Astrocyte (in vitro differentiated cells and primary cell): ENCODE measurements at places on chromosomes 16 and 17. TPM values are rescaled to one million over a fixed set of nuclear protein-coding genes. Genes with fewer than 3 reads are reported as not detected.

- no peak within 1 kb of the TSS for H3K27ac ChIP-seq
- peaks cover 35% of the 10 kb centered on the region for H3K27me3 ChIP-seq
- no peak within 1 kb of the TSS for H3K4me3 ChIP-seq
- peaks cover 5% of the 10 kb centered on the region for H3K4me1 ChIP-seq
- DNase-seq = no peak
- H3K36me3 ChIP-seq = no peaks in the 10 kb centered on the region
Measured at GRCh38 chr16:30030841-30031413, at the start of gene TLCD3B. TSS of gene TLCD3B (minus strand) at chr16:30031271. CDS start at chr16:30030527, 744 bp downstream.

DNA sequence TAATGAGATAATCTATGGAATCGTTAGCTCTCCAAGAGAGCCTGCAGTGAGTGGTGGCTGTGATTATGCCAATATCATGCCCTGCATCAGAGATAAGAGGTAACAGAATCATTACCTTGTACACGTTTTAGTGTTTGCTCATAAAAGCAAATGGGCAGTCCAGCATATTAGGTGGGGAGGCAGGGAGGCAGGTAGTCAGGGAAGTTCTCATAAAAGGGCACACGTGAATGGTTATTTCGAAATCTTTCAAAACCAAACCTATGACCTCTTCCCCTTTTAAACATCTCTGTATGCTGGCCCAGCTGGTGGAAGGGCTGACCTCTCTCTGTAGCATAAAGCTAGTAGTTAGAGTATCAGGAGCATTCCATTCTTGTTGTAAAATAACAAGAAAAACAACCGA is 51.7 kb downstream of the VAT1L start:
- no peaks in the 10 kb centered on the region for H3K36me3 ChIP-seq
- DNase-seq = no peak
- H3K27me3 ChIP-seq = no peaks in the 10 kb centered on the region
- H3K27ac ChIP-seq = no peak overlapping the region
- H3K4me1 ChIP-seq = peaks cover 6% of the 10 kb centered on the region

DNA sequence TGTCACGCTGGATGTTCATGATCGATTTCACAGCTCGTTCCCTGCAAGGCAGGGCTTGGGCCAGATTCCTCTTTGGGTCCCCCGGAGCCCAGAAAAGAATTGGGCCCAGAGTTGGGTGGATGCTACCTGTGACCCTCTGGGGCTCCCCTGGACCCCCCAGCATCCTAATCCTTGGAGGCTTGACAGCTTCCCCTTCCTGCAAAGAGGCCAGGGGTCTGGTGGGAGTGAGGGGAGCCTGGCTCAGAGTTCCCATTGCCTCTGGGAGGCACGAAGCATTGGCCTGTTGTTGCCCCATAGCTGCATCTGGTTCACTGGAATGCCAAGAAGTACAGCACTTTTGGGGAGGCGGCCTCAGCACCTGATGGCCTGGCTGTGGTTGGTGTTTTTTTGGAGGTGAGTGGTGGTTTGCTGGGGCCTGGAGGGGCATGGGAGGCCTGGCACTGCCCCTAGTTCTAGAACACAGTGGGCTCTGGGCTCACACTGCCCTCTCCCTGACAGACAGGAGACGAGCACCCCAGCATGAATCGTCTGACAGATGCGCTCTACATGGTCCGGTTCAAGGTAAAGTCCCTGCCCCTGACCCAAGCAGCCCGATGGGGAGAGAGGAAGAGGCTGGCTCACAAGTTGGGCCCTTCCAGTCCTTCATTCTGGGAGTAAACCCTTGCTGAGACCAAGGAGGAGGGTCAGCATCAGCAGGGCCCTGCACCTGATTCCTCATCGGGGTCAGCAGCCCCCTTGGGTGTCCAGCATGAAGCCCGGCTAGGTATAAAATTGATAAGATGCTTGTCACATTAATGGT is 7.2 kb downstream of the CA7 start:
- H3K27me3 ChIP-seq = peaks cover 17% of the 10 kb centered on the region
- DNase-seq = no peak
- no peak overlapping the region for H3K27ac ChIP-seq
- H3K4me1 ChIP-seq = no peaks in the 10 kb centered on the region
- H3K36me3 ChIP-seq = no peaks in the 10 kb centered on the region
- H3K4me3 ChIP-seq = no peak overlapping the region

DNA sequence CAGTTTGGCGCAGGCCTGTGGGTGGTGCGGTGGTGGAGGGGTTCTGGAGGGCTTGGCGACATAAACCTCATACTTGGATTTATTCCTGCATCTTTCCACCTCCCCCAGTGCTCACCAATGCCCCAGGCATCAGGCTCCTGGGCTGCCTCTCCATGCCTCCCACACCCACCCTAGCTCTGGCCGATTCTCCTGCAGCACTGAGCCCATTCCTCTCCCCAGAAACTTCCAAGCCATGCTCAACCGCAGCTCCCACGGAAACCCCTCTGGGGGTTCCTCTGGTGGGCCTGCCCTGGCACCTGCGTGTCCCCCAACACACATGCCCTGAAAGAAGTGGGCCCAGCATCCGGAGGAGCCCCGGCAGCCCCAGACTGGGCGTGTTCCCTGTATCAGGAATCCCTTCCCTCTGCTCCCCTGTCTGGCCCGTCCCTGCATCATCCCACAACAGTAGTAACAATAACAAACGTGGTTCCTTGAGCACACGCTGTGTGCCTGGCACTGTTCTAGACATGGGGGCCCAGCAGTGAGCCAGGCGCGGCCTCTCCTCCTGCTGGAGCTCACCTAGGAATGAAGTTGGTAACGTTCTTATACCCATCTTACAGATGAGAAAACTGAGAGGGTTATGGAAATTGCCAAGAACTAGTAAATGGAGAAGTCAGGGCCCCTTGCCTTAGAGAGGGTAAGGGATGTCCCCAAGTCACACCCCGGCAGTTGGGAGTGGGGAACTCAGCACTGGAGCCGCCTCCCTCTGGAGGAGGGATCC is 2.3 kb downstream of the PRSS21 start:
- peaks cover 16% of the 10 kb centered on the region for H3K27me3 ChIP-seq
- H3K36me3 ChIP-seq = no peaks in the 10 kb centered on the region
- no peaks in the 10 kb centered on the region for H3K4me1 ChIP-seq
- no peak for DNase-seq
- H3K4me3 ChIP-seq = no peak overlapping the region

The MRPL38 gene
- total RNA-seq = 58.9 and 65.6 TPM in 2 replicates

The PSME3 gene
- 131 and 152 TPM in 2 replicates for total RNA-seq

The NPIPB8 gene
- not detected in 2 replicates for total RNA-seq
